Hindlimb muscle (tissue), 1 donor: ENCODE measurements at places on chromosomes 12 and 14.

DNA sequence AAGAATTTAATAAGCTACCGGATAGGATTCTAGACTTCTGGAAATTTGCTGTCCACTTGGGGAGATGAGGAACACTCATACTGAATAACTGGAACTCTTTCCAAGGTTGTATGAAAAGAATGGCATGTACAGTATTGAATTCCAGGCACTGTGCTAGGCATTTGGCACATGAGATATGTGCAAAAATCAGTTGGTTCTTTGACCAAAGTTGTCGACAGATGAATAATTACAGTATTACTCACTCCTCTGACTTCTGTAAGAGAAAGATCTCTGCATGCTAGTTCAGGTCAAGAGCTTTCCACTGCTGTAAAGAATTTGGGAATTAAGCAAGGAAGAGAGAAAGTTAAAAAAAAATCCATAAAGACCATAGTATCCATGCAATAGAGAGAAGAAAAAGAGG lies 764.7 kb downstream of the BCL11B start:
- DNase-seq = no peak

DNA sequence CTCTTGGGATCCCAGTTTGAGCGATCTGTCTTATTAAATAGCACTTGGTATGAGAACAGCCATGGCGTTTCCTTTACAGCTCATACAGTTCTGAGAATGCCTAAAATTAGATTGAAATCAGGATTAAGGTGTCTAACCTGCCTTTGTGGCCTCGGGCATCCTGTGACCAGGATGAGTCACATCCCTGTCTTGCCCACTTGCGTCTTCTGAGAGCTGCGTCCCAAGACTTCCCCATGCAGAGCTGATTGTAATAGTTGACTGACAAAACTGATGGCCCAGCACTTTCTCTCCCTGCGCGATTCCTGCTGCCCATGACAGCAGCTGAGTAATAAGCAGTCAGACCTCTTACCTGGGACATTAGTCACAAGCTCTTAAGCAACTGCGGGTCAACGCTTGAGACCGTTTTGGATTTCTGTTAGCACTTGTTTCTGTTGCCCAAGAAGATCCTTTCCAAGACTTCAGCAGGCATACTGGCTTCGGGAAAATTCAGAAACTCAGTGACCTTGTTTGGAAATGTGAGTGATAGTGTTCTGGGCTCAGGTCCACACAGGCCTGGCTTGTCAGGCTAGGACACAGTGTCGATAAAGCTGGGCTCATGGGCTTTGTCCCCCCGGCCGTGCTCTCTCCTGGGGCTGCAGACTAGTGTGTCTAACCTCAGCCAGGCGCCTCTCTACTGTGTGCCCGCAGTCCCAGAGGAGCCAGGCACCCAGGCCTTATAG lies 169.9 kb upstream of the HIF1A start:
- DNase-seq = no peak

GRCh38 chr12:43580601-43581000 lies 28.6 kb upstream of the ADAMTS20 start:
- DNase-seq = no peak

DNA sequence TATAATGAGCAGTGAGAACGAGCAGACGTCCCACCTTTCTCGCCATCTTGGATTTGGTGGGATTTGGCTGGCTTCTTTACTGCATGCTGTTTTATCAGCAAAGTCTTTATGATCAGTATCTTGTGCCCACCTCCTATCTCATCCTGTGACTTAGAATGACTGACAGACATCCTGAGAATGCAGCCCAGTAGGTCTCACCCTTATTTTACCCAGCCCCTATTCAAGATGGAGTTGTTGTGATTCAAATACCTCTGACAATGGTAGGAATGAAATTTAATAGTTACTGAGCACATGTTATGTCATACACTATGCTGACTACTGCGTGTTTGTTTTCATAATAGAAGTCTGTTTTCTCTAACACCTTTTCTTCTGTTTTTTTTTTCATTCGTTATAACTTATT lies 1.9 kb downstream of the TMTC3 start:
- no peak for DNase-seq

GRCh38 chr12:46896680-46897079 lies 70.9 kb upstream of the SLC38A4 start:
- DNase-seq = no peak
